ENCODE measurements at places on chromosomes 6 and 20.
A peak's percentile ranks its signal among the peaks of the same experiment; 100 is the strongest.

DNA sequence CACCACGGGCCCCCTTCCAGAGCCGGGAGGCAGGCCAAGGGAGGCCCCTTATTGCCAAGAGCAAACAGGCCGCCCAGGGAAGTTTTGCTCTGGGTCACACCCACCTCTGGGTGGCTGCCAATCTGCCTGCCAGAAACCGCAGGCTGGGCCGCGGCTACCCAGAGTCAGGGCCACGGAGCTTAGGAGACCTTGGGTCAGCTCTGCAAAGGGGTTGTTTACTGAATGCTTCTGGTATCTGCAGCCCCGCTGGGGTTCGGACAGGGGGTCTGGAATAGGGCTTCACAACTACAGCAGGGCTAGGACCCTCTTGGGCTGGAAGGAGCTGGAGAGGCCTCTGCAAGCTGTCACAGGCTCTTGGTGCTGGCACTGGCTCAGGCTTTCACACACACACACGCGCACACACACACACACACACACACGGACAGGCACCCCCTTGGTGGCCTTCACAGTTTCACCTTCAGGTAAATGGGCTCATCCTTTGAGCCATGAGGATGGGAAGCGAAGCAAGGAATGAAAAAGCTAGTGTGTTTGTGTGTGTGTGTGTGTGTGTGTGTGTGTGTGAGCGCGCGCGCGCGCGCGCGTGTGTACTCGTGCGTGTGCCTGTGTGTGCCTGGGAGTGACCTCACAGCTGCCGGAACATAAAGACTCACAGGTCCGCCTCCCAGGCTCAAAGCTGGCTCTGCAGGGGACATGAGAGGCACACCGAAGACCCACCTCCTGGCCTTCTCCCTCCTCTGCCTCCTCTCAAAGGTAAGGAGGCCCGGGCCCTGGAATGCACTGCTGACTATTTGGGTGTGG is at the start of gene CCN5:
Gene CCN5, plus strand, starts transcription at position 669 of the 798 bp plus-strand sequence. Its CDS starts 22 bp downstream, at position 691.
- DNase-seq = peak; percentile 66

- peak; percentile 9 for DNase-seq
Measured at GRCh38 chr6:90222724-90223198, 73.9 kb downstream of the BACH2 start.

DNA sequence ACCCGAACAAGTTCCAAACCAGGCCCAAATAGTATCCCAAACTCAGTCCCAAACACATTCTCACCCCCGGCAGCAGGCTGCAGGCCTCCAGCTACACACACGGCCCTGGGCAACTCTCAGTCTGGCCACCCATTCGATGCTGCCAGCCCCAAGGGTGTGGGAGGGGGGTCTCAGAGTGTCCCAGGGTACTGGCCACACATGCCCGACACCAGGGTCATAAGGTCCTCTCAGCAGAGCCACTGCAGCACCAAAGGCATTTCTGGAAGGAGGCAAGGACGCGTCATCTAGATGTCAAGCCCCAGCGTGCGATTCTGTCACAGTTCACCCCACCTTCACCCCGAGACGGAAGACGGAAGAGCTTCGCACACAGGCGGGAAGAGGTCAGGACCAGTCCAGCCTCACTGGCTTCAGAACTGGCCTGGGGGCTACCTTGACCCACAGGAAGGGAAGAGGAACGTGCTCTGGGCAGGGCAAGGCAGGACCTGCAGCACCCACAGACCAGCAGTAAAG is 9.5 kb downstream of the MYL9 start:
- DNase-seq = no peak

- no peak for DNase-seq
Measured at GRCh38 chr6:7461416-7461815, 71.8 kb downstream of the RIOK1 start.

DNA sequence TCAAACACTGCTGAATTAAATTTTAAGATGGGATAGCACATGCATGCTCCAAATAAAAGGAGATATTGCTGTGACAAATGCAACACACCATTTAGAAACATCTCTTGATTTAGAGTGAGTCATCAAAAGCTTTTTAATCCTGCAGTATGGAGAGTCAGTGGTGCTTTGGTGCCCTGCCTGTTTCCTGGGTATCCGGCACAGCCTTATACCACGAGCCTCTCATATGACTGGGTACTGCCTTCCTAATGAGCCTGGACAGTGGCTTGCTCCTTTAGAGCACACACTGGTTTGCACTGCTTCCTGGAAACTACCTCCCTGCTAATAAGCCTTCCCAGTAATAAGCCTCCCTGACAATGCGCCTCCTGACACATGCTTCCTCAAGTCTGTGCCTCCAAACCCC is 65.3 kb upstream of the KCNK16 start:
- no peak for DNase-seq

DNA sequence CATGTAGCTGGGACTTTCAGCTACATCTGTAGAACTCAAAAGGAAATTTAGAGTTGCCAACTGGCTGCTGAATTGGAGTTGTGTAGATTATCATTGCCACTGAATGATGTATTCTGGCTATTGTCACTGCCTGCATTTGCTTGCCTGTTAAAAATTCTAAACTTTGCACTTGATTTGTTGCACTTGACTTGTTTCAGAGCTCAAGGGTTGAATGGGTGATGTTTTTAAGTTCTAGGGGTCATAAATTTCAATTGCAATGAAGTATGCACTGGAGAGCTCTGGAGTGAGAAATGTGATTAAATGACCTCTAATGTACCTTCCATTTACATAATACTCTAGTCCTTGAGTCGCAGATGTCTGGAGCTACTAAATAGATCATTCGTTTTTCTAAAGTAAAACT is 102.4 kb downstream of the TNFRSF21 start:
- DNase-seq = no peak

- DNase-seq = peak; percentile 15
Measured at GRCh38 chr6:139161169-139161568, 26.3 kb downstream of the HECA start.

GRCh38 chr6:9583753-9584352 is 831.0 kb downstream of the TFAP2A start:
- no peak for DNase-seq

DNA sequence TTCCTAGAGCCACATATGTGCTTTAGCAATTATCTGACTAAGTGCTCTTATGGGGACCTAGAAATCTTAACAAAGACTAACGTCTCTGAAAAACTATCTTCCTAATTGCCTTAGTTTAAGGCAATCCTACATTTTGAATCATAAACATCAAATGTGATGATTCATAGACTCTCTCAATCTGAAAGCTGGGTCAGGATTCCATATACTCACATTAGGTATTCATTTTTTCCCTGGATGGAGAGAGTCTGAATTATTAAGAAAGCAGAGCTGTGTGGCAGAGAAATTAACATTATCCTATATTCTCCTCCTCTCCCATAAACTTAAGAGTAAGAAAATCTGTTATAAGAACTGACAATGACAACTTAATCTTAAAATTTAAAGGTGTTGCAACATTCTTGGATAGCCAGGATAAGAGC is 1.6 kb upstream of the PRL start:
- no peak for DNase-seq

DNA sequence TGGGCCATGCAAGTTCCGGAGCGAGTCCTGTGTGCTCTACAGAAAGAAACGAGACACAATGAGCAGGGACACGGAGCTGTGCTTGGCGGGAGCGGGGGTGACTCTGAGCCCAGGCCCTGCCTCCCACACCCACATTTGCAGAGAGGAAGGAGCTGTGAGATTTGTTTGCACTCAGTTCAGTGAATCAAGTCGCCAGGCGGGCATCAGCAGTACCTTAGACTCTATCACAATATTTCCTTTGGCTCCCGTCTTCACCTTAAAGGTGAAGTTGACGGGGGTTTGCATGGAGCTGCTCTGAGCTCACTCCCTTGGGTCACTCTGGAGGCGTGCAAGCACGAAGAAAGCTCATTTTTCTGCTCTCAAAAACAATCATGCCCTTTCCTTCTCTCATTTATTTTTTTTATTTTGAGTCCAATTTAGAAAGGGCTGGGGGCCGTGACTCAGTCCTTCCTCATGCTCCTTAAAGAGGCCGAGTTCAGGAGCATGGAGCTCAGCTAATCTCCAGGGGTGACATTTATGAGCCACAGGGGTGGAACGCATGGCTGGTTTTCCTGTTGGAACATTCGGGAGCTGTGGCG is 188.2 kb downstream of the NFATC2 start:
- DNase-seq = no peak

GRCh38 chr6:12899046-12899833 is 182.7 kb downstream of the PHACTR1 start:
- no peak for DNase-seq

- DNase-seq = peak; percentile 29
Measured at GRCh38 chr20:35600993-35601973, 14.3 kb upstream of the SPAG4 start.

GRCh38 chr6:140077827-140078560 is 703.5 kb upstream of the CITED2 start:
- DNase-seq = no peak

- DNase-seq = no peak
Measured at GRCh38 chr6:36724514-36725390, 27.1 kb downstream of the RAB44 start.

GRCh38 chr6:35968821-35969220 is 47.9 kb upstream of the SRPK1 start:
- DNase-seq = no peak

DNA sequence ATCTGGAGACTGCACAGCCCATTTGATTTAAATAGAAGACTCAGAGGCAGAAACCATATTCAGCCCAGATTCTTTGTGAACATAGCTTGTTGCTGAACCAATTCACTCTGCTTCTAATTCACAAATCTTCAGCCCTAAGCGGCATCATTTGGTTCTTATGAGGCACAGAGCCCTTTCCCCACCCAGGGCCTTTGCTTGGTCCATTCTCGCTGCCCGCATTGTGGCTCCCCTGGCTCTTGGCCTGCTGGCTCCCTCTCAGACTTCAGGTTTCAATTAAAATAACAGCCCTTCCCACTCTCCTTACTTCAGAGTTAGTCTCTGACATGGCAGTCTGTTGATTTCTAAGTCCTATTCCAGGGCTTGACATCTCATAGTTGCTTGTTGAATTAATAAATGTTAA is 9.4 kb upstream of the TMEM14A start:
- DNase-seq = no peak

DNA sequence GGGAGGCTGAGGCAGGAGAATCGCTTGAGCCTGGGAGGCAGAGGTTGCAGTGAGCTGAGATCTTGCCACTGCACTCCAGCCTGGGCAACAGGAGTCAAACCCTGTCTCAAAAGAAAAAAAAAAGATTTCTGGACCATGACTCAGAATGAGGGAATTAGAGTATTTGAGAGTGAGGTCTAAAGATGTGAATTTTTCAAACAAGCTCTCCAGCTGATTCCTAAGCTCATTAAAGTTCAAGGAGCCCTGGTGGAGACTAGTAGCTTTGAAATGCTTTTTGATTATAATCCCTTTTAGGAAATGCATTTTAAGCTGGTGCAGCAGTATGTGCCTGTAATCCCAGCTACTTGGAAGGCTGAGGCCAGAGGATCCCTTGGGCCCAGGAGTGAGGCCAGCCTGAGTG is 21.8 kb upstream of the SRF start:
- DNase-seq = no peak

GRCh38 chr6:36820700-36821580 is 18.3 kb downstream of the CPNE5 start:
- peak; percentile 45 for DNase-seq

- DNase-seq = peak; percentile 36
Measured at GRCh38 chr6:35973670-35974222, 50.7 kb downstream of the SLC26A8 start.

DNA sequence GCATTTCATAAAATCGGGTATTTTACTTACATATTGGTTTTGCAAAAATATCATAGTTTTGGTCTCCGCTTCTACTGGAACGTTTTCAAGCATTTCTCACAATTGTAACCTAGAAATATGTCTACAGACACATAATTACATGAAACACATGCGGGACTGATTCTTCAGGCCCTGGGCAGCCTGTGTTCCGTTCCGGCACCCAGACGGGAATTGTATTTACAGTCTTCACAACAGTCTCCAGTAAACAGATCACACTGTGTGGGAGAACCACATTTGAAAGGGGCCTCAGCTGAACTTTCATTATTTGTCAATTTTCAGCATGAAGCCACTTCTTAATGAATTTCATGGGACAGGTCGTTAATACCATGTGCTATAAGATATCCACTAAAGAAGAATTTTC is 196.9 kb downstream of the DST start:
- DNase-seq = no peak

- DNase-seq = peak; percentile 69
Measured at GRCh38 chr20:1622450-1622849, 2.6 kb upstream of the SIRPB1 start.

DNA sequence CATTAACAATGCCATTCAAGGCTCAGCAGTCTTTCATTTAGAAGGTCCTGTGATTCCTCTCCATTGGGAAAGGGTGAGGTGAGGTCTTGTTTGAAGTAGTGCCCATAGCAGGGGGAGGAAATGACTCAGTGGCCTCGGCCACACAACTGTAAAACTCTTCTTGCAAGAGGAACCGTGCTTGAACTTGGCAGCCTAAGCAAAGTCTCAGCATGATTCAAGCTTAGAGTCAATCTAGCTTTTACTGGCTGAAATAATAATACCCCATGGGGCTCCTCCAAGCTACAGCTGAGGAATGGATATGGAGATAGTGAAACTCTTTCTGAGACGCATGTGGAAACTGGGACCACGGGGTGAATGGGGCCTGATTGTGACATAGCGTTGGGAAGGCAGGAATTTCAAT is 428.2 kb downstream of the BMP2 start:
- no peak for DNase-seq

GRCh38 chr20:19121463-19121862 is 91.0 kb upstream of the SLC24A3 start:
- DNase-seq = peak; percentile 57

- DNase-seq = no peak
Measured at GRCh38 chr20:1144401-1145172, 26.2 kb downstream of the PSMF1 start.

DNA sequence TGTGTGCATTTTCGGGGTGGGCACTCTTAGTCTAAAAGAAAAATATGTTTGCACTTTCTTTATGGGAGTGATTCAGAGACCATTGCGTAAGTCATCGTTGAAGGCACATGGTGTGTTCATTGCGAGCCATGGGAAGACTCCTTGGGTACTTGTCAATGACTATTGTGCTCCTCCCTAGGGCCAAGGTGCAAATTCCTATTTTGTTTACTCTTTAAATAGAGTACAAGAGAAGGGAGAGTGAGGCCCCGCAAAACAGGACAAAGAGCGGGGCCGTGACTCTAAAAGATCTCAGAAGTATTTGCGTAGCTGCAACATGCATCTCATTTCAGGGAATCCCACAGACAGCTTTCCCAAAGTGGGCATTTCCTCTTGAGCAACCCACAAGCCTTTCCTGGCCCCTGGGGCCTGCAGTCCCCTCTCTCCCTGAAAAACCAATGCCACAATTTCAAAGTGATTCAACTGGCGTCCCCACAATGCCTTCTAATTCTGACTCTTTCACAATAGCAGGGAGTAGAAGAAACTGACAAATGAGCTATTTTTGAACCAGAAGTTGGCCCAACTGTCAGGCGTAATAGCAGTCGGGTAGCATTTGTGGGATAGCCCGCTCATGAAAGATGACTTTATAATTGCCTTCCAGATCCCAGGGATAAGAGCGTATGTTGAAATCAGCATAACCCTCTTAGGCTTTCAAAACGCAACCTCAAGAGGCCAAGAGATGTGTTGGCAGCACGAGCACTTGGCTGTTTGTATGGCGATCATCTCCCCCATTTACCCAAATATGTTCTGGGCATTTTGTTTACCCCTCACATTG is 277.9 kb upstream of the BMP2 start:
- peak; percentile 100 for DNase-seq

GRCh38 chr6:74409447-74409846 is 713.4 kb downstream of the CD109 start:
- DNase-seq = no peak

- no peak for DNase-seq
Measured at GRCh38 chr6:145887969-145888368, 73.4 kb upstream of the FBXO30 start.

Measured in MV-4-11 (cell line).